Fibroblast of lung (primary cell): ENCODE measurements at places on chromosomes 11 and 22. TPM values are rescaled to one million over a fixed set of nuclear protein-coding genes. Genes with fewer than 3 reads are reported as not detected.
A peak's percentile ranks its signal among the peaks of the same experiment; 100 is the strongest.

Gene NPTXR
- 1.0 and 2.0 TPM in 2 replicates for total RNA-seq

Gene RAG2
- not detected in 2 replicates for total RNA-seq

Gene MMP12
- 0.83 TPM in 1 of 2 replicates, not detected in the other for total RNA-seq

Gene MUC2
- total RNA-seq: not detected in 2 replicates

Gene GRM5
- total RNA-seq: under 0.01 TPM in 1 of 2 replicates, not detected in the other

Gene MGAT3
- total RNA-seq: not detected in 2 replicates

Gene TMEM45B
- total RNA-seq: not detected in 2 replicates

Gene ARHGEF12
- total RNA-seq: 107 and 141 TPM in 2 replicates

Gene RTN4RL2
- 0.17 and 0.26 TPM in 2 replicates for total RNA-seq

Gene OR10D3
- not detected in 2 replicates for total RNA-seq

DNA sequence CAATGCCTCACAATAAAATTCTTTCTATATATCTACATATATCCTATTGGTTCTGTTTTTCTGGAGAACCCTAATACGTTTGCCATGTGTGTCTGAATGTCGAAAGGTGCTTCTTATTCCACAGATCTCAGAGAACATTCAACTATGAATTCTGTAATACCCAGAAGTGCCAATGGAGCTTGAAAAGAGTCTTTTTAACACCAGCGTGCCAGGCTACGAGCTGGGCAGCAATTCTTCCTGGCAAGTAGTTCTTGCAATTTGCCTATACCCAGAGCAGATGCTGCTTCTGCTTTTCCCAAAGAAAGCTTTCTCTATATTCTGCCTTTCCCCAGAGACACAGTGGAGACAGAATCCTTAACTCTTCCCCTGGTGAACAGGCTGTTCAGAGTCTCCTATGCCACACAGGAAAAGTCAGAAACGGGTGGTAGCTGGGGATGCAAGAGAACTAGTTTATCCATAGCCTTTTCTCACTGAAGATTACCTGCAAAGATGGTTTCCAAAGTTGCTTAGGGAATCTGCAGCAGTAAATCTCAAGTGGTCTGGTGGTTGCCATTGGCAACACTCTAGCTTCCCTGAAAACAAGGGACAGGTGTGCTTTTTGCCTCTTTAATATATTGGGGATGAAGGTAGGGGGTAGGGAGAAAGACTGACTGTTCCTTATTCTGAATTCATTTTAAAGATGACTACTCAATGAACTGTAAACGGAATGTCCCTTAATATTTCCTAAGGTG lies 16.8 kb upstream of the PAFAH1B2 start:
- DNase-seq: no peak
- no peaks in the 10 kb centered on the region for H3K36me3 ChIP-seq
- no peaks in the 10 kb centered on the region for H3K4me1 ChIP-seq
- H3K27ac ChIP-seq: no peak overlapping the region

DNA sequence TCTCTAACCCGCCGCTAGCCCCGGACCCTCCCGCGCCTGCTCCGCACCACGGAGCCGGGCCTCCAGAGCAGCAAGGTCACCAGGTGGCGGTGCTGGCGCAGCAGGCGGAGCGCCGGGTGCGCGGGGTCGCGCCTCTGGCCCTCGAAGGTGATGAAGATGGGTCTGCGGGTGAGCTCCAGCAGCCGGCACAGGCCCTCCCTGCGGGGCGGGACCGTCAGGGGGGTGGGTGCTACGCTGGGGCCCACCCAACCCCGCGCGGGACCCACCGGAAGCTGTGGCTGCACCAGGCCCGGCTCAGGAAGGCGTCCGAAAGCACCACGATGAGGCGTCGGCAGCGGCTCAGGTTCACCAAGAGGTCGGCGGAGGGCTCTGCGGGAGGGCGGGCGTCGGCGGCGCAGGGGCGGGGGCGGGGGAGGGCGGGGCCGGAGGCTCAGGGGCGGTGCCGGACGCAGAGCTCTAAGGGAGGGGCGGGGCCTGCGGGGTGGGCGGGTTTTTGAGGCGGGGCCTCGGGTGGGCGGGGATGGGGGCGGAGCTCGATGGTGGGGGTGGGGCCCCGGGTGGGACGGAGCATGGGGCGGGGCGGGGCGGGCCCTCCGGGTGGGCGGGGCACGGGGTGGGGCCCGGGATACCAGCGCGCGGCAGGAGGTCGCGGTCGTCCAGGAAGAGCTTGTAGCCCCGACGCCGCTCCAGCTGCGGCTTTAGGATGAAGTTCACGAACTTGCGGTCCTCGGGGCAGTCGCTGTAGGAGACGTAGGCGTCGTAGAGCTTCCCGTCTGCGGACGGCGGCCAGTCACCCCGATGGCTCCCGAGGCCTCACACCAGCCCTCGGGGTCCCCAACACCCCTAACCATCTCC lies 7.8 kb downstream of the SIGIRR start:
- no peaks in the 10 kb centered on the region for H3K27me3 ChIP-seq
- DNase-seq: peak; percentile 71
- H3K4me3 ChIP-seq: peak overlapping the region; percentile 47
- no peaks in the 10 kb centered on the region for H3K4me1 ChIP-seq
- no peaks in the 10 kb centered on the region for H3K36me3 ChIP-seq

DNA sequence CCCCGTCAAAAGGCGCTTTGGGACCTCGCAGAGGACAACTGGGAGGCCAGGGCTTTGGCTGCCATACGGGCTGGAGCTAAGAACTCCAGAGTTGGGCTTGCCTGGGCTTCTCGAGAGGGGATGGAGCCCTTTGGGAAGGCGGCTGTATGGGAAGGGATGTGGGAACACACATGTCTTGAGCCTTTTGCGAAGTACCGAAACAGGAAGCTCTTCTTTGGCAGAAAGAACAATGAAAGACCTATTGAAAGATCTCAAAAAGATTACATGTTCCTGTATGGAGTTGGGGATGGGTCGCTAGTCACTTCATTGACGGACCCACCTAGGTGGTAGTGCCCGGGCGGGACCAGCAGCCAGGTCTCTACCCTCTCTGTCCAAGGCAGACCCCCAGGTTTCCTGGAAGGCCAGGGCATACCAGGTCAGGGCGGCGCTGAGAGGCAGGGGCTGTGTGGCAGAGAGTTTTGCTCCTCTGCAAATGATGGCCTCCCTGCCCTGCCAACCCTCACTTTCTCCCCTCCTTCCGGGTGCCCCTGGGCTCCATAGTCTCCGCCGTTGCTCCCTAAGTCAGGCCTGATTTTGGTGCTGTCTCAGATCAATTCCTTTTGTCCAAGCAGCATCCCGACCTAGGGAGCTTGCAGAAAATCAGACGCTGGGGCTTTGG lies 1.0 kb downstream of the ST14 start:
- no peak for DNase-seq
- no peaks in the 10 kb centered on the region for H3K36me3 ChIP-seq
- H3K27ac ChIP-seq: no peak overlapping the region
- peaks cover 37% of the 10 kb centered on the region for H3K27me3 ChIP-seq
- H3K4me3 ChIP-seq: no peak overlapping the region

DNA sequence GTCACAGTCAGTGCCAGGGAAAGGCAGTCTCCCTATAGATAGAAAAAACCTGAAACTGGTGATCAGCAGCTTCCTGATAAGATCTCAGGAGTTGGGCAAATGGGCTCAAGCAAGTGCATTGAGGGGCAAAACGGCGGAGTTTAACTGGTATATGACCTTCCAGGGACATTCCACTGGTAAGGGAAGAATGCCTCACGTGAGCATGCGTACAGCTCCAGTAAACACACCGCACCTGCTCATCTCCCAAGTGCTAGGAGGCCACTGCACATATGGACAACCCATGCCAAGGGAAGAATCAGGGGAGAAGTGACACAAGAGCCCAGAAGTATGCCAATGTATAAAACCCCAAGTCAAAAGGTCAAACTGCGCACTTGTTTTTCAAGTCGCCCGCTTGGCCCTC lies 11.6 kb downstream of the HEPHL1 start:
- H3K27me3 ChIP-seq: no peaks in the 10 kb centered on the region
- no peak for DNase-seq
- no peaks in the 10 kb centered on the region for H3K36me3 ChIP-seq
- H3K27ac ChIP-seq: no peak overlapping the region

- H3K36me3 ChIP-seq: no peaks in the 10 kb centered on the region
- no peak overlapping the region for H3K4me3 ChIP-seq
- H3K27me3 ChIP-seq: peaks cover 7% of the 10 kb centered on the region
- DNase-seq: no peak
- H3K4me1 ChIP-seq: no peaks in the 10 kb centered on the region
Measured at GRCh38 chr11:68989936-68990606, 9.3 kb upstream of the MRGPRD start.

DNA sequence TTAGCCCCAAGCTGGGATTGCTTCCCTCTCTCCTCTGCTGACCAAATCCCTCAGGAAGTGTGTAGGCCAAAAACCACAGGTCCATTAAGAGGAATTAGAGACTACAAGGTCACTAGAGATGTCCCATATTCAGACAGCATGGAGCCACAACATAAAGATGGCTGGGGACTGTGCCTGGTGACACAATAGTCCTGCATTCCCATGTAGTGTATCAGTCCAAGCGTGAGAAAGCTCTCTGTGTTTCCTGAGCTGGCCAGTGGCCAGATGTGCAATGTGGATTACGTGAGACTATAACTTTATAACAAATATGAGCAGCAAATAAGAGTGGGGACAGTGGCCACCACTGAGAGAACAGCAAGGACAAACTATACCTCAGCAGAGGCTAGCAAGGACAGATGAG lies 7.6 kb upstream of the MS4A10 start:
- no peak overlapping the region for H3K4me3 ChIP-seq
- H3K36me3 ChIP-seq: no peaks in the 10 kb centered on the region
- peaks cover 7% of the 10 kb centered on the region for H3K27me3 ChIP-seq
- no peak overlapping the region for H3K27ac ChIP-seq
- peak; percentile 50 for DNase-seq

GRCh38 chr22:27876684-27877083 lies 42.4 kb downstream of the PITPNB start:
- H3K36me3 ChIP-seq: peaks cover 8% of the 10 kb centered on the region
- no peak for DNase-seq
- H3K27me3 ChIP-seq: no peaks in the 10 kb centered on the region
- no peak overlapping the region for H3K4me3 ChIP-seq
- peaks cover 23% of the 10 kb centered on the region for H3K4me1 ChIP-seq

DNA sequence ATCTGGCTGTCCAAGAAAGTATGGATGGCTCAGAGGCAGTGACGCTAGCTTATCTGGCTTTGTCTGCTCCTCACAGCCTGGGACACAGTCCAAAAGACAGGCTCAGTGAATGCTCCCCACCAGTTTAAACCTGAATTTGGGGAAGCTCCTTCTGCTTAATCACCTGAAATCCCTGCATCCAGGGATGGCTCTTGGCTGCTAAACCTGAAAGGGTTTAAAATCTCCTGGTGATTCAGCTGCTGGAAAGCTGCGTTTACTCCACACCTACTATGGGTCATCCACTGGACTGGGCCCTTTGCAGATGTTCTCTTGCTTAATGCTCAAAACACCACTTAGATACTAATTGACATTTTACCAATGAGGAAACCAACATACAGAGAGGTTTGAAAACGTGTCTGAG lies 302.0 kb upstream of the NARS2 start:
- DNase-seq: no peak
- H3K27ac ChIP-seq: no peak overlapping the region
- no peaks in the 10 kb centered on the region for H3K27me3 ChIP-seq
- no peak overlapping the region for H3K4me3 ChIP-seq
- H3K36me3 ChIP-seq: peaks cover 3% of the 10 kb centered on the region

DNA sequence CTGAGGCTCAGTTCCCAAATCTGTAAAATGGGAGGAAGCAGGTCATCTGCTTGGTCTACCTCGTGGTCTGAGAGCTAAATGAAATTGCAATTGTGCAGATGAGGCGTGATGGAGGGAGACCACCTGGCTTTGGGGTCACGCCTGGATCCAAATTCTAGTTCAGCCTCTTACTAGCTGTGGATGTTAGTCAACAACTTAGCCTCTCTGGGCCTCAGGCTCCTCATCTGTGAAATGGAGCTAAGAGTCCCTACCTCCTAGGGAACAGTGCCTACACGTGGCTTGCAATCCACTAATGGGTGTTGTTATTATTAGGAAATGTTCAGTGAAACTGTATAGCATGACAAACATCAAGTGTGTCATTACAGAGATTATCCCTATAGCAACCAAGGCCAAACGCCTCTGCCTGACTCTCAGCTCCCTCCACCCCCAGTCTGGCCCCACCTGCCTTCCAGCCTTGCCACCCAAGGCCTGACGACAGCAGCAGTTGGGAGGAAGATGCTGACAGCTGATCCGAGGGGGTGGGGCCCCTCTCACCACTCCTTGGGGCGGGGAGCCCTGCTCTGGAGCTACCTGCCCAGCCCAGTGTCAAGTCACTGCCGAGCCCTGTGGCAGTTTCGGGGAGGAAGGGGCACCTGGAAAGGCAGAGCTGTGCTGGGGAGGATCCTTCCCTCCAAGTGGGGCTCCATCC lies 1.7 kb upstream of the RHOD start:
- H3K36me3 ChIP-seq: no peaks in the 10 kb centered on the region
- H3K27me3 ChIP-seq: peaks cover 3% of the 10 kb centered on the region
- no peak overlapping the region for H3K27ac ChIP-seq
- H3K4me3 ChIP-seq: no peak overlapping the region
- peak; percentile 81 for DNase-seq

DNA sequence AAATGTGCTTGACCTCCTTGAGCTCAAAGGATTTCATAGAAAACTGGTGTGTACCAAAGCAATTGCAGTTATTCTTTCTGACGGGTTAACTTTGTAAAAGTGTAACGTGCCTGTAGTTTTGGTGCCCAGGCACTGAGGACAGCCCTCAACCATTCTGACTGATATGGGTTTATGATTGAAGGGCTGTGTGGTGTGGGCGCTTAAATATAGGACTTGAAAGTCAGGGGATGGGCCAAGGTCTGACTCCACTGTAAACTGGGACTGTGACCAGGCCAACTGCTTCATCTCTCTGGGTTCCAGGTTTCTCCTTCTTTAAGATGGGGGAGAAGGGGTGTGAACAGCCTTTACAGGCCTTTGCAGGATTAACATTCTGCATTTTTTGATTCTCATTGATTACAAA lies 191.1 kb upstream of the ARHGAP20 start:
- no peak overlapping the region for H3K4me3 ChIP-seq
- DNase-seq: no peak
- H3K4me1 ChIP-seq: peaks cover 7% of the 10 kb centered on the region
- H3K27ac ChIP-seq: no peak overlapping the region

- H3K27ac ChIP-seq: no peak overlapping the region
- peaks cover 24% of the 10 kb centered on the region for H3K36me3 ChIP-seq
- no peaks in the 10 kb centered on the region for H3K27me3 ChIP-seq
- peaks cover 11% of the 10 kb centered on the region for H3K4me1 ChIP-seq
Measured at GRCh38 chr11:812390-812789, 2.6 kb downstream of the RPLP2 start.

GRCh38 chr11:12291313-12291712 lies 86.1 kb upstream of the PARVA start:
- H3K36me3 ChIP-seq: no peaks in the 10 kb centered on the region
- no peak overlapping the region for H3K4me3 ChIP-seq
- H3K27me3 ChIP-seq: no peaks in the 10 kb centered on the region
- peaks cover 21% of the 10 kb centered on the region for H3K4me1 ChIP-seq
- no peak for DNase-seq

- no peak overlapping the region for H3K27ac ChIP-seq
- H3K36me3 ChIP-seq: no peaks in the 10 kb centered on the region
- peaks cover 5% of the 10 kb centered on the region for H3K4me1 ChIP-seq
- DNase-seq: no peak
Measured at GRCh38 chr22:40039482-40040115, 44.8 kb downstream of the FAM83F start.

DNA sequence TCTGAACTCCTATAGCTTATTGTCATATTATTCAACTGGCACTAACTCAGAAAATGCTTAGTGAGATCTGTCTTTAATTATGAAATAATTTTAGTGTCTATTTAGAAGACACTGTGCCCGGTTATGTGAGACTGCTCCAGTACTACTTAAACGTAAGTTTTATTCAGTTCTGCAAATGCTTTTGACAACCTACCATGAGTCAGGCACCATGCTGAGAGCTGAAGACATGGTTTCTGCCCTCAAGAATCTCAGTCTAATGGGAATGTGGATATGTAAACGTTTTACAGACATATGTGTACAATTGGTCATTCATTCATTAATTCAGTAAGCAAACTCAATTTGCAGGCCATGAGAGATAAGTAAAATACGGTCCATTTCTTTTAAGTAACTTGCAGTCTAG lies 40.0 kb downstream of the DCUN1D5 start:
- H3K4me1 ChIP-seq: no peaks in the 10 kb centered on the region
- DNase-seq: peak; percentile 80
- no peak overlapping the region for H3K27ac ChIP-seq
- H3K27me3 ChIP-seq: no peaks in the 10 kb centered on the region
- H3K36me3 ChIP-seq: no peaks in the 10 kb centered on the region
